ENCODE measurements at places on chromosomes 7 and 10. TPM values are rescaled to one million over a fixed set of nuclear protein-coding genes. Genes with fewer than 3 reads are reported as not detected.

The C10orf53 gene
- not detected for polyA plus RNA-seq

GRCh38 chr10:98460837-98461499, 14.2 kb upstream of the HPS1 start:
- DNase-seq = no peak

- DNase-seq = no peak
Observed at GRCh38 chr10:102444851-102445250, 6.5 kb downstream of the C10orf95 start.

- DNase-seq = no peak
Observed at GRCh38 chr10:127354255-127354654, 157.9 kb upstream of the INSYN2A start.

DNA sequence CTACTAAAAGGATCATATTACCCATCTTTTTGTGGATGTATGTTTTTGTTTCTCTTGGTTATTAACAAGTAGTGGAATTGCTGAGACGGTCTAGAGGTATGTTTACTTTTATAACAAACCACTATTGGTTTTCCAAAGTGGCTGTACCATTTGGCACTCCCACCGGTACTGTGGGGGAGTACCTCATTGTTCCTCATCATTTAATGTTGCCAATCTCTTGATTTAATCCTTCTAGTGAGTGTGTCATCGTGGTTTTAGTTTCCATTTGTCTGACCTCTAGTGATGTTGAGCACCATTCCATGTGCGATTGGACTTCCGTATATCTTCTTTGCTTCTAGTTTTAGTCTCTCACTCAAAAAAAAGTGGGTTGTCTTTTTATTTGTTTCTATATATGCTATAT, 50.4 kb downstream of the RBM33 start:
- no peak for DNase-seq

The LBX1 gene
- not detected for polyA plus RNA-seq

The DLX6 gene
- polyA plus RNA-seq = not detected

GRCh38 chr10:99656199-99657064, 2.9 kb upstream of the ENTPD7 start:
- no peak for DNase-seq

DNA sequence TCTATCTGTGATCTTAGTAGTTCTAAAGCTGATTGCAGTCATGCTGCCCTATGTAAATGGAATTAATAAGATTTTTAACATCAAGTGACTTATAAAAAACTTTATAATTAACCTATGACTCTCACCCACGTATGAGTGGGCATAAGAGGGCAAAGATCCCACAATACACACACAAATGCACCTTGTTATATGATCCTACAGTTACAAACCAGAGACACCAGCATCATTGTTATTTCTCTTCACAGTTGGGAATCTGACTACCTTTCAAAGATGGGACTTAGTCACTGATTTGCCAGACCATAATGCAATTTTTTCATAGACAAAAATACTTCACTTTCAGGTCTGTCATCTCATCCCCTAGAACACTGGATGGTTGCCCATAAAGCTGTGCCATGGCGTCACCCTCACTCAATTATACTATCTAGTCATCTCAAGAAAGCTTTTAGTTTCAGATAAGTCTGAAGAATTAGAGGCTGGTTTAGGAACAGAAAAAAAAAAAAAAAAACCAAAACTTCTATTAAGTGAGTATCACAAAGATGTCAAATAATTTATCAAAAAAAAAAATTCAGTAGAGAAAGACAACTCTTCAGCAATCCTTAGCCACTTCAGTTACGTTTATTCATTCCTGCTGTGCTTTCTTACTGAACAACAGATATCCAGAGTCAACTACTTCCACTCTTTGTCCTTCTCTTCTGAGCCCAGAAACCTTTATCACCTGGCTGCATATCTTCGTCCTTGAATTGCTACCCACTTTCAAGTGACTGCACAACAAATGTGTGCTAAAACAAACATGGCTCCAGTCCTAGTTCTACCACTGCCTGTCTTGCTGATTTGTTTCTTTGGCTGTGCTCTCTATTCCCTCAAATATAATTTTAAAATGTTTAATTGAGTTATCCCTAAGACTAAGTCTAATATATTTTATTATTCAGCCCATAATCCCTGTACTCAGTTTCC, 175.0 kb upstream of the CHRM2 start:
- DNase-seq = no peak

Data from left kidney (tissue), 8 donors.